Esophagus squamous epithelium (tissue), 5 donors: ENCODE measurements at places on chromosomes 5 and 9.

- no peak for DNase-seq
Measured at GRCh38 chr5:10489810-10490426, 48.2 kb downstream of the ROPN1L start.

- DNase-seq: no peak
Measured at GRCh38 chr5:67129768-67130167, 66.8 kb downstream of the CD180 start.

GRCh38 chr9:78031893-78032729 lies 500 bp upstream of the GNAQ start:
- peak; percentile 29 for DNase-seq

- DNase-seq: no peak
Measured at GRCh38 chr9:137902646-137903045, 25.1 kb downstream of the CACNA1B start.

DNA sequence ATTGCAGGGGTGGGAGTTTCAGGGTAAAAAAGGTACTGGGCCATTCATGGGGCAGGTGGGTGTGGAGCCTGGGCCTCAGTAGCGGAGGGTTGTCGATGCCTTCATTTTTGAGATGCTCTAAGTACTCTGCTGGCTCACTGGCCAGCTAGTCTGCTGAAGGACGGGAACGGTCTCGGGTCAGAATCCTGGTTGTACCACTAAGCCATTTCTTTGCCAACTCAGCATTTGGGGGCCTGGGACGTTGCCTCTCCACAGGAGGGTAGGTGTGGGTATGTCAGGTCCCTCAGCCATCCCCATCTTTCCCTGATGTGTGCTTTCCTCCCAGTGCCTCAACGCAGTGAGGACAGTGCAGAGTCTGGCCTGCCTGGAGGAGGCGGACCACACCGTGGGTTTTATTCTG lies 25.1 kb downstream of the SH3GLB2 start:
- DNase-seq: no peak

GRCh38 chr5:95327211-95327610 lies 42.3 kb upstream of the MCTP1 start:
- DNase-seq: no peak

DNA sequence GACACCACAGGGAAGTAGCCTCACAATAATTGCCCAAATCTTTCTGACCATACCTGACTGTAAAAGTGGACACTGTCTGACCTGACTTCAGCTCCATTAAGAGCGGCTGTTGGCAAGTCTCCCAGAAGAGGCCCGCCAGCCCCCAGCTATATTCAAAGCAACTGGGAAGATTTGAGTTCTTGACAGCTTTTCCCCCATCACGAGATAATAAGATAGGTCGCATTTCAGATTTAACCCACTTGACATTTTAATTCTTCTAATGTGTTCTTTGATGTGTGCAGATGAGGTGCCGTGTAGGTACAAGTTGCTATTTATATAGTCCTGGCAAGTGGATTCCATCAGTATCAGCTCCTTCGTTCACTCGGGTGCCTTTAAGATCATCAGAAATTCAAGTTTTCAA lies 345.7 kb downstream of the DRD1 start:
- no peak for DNase-seq

DNA sequence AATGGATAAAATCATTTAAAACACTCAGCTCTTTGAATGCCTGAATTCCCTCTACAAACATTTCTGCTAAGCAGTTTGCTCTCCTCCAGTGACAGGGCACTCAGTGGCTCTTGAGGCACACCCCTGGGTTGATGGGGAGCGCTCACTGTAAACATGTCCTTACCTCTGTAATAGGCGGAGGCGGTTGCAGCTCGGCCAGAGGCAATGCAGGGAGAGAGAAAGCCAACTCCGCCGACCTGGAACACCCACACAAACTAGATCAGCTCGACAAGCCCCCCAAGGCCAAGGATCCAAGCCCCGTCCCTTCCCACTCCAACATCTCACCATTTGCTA lies 329 bp downstream of the CDC23 start:
- DNase-seq: no peak

GRCh38 chr5:351084-351920 lies 29.8 kb downstream of the AHRR start:
- DNase-seq: no peak

DNA sequence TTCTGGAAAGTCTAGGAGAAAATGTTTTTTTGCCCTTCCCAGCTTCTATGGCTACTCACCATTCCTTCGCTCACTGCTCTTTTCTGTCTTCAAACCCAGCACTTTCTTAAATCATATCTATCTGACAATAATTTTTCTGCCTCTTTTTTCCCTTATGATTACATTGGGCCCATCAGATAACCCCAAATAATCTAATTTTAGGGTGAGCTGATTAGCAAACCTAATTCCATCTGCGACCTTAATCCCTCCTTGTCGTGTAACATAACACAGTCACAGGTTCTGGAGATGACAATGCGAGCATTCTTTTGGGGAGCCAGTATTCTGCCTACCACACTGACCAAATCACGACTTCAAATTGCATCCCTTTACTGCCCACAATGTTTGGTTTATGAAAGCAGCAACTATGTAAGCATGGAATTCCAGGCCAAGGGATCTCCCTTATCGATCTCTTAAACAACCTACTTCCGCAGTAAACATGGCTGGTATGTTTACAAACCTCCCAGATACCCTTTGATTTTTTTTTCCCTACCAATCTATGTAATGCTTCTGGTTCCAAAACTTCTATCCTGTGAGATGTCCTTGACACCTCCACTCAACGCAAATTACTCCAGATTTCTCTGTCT lies 2122.2 kb downstream of the MAT2B start:
- DNase-seq: no peak

DNA sequence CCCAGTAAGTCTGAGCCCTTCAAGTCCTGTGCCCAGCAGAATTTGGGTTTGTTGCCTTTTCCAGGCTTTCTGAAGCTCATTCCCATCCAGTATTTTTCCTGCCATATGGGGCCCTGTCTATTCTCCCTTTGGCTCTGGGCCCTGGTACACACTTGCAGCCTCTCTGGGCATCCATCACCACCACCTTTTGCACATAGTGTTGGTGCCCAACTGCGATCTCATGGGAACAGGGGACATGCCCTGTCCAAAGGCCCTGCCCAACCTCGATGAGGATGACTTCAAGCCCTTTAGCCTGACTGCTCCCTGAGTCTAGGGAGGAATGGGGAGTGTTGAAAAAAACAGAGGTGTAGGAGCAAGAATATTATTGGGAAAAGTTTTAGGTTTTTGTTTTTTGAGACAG lies 11.5 kb downstream of the RGS3 start:
- no peak for DNase-seq

DNA sequence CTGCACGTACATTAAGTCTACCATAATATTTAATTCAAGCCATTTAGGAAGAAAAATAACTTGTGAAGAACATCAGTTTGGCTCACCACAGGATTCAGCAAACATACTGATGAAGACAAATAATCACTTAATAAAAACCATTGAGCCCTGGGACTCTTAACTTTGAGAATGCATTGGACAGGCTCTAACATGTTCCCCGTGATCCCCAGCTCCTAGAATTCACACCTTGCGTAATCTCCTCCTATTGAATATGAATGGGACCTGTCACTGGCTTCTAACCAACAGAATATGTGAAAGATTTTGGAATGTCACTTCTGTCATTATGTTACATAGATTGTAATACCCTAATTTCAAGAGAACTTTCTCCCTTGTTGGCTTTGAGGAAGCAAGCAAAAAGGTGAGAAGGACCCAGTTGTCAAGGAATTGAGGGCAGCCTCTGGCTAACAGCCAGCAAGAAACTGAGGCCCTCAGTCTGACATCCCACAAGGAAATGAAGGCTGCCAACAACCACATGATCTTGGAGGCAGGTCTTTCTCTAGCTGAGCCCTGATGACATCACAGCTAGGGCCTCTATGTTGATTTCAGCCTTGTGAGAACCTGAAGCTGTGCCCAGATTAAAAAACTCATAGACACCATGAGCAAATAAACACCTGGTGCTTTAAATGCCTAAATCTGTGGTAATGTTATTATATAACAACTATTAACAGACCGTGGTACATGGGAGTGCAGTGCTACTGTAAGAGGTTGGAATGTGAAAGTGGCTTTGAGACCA lies 433.2 kb downstream of the SEMA5A start:
- no peak for DNase-seq

GRCh38 chr9:27340961-27341511 lies 44.1 kb upstream of the EQTN start:
- no peak for DNase-seq

GRCh38 chr9:135489188-135489906 lies 9.8 kb downstream of the PPP1R26 start:
- no peak for DNase-seq

DNA sequence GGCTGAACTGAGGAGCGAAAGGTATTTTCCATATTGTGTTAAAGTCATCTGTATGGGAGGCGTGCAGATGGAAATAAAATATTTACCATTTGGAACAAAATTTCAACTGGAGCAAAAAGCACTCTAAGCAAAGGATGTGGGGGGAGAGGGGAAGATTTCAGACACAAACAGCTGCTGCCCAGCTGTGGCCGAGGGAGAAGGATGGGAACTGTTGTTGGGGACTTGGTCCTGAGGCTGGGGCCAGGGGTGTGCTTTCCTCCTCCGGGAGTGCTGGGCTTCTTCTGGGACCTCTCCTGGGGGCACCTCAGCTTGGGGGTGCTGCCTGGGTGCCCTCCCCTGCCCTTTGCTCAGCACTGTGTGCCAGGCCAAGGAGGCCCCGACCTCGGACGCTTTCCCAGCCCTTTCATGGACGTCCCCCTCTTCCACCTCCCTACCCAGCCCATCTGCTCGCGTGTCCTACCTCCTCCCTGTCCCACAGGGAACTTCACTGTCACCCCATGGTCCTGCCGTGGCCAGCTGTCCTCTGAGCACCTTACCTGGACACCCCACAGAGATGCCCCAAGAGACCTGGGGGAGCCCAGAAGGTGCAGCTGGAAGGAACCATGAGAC lies 101.9 kb upstream of the COL5A1 start:
- DNase-seq: no peak

DNA sequence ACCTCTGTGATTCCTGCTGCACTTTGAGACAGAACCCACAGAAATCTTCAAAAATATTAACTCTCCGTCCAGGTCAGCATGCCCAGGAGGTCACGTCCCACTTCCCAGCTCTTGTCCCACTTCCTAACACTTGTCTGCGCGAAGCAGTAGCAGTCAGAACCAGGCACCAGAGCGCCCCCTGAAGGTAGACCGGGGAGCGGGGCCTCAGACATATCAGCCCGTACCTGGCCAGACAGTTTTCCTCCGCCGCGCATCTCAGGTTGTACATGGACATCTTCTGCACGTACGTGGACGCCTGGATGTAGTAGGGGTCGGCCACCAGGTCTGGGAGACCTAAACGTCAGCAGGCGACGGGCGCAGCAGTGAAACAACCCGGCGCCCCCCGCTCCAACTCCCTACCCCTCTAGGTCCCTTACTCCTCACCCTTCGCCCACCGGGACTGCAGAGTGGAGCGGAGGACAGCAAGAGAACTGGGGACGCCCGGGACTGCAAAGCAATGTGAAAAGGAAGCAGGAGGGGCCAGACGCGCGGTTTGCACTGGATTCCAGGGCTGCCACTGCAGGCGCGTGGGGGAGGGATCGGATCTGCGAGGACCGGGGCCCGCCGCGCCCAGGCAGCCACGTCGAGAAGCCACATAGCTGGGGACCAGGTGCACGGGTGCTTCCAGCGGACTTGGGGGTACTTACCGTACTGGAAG lies 1.2 kb downstream of the LOX start:
- DNase-seq: no peak

- no peak for DNase-seq
Measured at GRCh38 chr5:60208716-60209115, 315.2 kb upstream of the PDE4D start.

- DNase-seq: no peak
Measured at GRCh38 chr5:54363669-54364068, 53.3 kb upstream of the ARL15 start.

DNA sequence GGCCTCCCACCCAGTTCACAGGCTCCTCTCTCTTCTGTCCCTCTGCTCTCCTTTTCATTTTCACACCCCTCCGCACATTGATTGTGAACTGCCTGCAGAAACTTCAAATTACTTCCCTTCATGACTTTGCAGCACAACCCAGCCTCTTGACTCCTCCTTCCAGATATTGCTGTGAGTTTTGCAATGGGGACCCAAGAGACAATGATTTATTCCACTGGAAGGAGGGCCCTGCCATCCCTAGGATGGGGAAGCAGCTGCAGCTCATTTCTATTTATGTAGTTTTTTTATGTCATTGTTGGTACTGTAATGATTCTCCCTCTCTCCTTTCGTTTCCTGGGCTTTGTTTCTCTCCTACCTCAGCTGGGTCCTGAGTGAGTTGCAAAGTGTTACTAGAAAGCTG lies 364.9 kb downstream of the ICE1 start:
- DNase-seq: no peak

DNA sequence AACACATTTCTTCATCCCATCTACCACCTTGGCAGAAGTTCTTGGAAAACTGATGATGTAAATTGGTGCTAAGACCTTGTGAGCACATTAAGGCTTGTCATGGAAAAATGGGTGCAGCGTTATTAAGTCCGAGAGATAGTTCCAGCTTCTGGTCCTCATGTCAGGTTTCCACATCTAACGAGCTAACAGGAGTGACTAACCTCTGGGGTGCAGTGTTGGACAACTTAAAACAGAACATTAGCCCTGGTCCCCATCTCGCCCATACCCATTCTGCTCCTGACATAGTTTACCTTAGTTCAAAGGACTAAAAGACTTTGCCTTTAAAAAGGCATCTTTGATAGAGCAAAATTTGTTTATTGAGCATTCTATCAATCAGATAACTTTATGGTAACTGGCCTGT lies 128.0 kb downstream of the SLC1A3 start:
- no peak for DNase-seq

GRCh38 chr9:35906923-35907699 lies 1.1 kb downstream of the HRCT1 start:
- DNase-seq: no peak

GRCh38 chr9:19049917-19050636 lies 850 bp downstream of the RRAGA start:
- DNase-seq: no peak

- DNase-seq: no peak
Measured at GRCh38 chr9:17090041-17090440, 44.8 kb upstream of the CNTLN start.

DNA sequence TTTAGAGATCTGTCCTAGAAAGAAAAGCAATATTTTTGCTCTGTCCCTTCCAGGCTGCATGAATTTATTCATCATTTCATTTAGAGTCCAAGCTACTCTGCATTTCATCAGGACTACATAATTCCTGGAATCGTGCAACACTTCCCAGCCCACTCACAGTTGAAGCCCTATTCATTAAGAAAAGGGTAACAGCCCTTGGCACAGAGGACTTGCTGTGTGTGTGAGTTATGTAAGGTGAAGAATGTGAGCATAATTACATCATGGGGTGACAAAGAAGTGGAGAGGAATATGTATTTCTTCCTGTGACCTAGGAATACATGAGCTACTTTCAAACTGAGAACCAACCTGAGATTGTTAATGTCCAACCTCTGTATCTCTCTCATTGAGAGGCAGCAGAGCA lies 317.4 kb downstream of the ARHGEF28 start:
- DNase-seq: no peak

GRCh38 chr9:88076286-88077070 lies 61.8 kb downstream of the SPATA31C2 start:
- DNase-seq: no peak

- DNase-seq: no peak
Measured at GRCh38 chr9:100108559-100108958, 9.5 kb downstream of the INVS start.

GRCh38 chr5:109759306-109759705 lies 69.6 kb downstream of the MAN2A1 start:
- no peak for DNase-seq
